ENCODE measurements at places on chromosomes 4 and X.

DNA sequence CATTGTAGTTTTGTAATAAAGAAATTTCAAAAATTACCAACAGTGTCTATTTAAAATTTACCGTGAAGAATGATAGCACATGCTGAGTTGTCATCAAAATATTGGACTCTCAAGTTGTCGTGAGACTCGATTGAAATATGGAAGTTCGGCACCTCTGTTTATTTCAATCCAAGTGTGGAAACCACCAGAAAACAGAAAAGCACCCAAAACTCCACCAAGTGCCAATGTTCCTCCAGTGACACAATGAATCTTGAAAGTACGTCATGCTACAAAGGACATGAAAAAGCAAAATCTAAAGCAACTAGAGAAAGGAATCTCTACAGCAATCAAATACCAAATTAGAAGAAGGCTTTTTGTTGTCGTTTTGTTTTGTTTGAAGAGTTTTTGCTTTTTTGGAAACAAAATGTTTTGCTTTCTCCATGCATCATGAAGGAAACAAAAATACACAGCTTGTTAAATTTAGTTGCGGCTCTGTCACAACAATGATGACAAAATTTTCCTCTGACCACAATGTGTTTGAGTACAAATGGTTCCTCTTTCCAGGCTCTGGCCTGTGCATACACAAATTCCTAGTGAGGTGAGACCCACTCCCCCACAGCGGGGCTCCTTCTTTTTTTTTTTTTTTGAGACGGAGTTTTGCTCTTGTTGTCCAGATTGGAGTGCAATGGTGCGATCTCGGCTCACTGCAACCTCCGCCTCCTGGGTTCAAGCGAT, 9.6 kb upstream of the IL13RA1 start:
- DNase-seq: no peak

- no peak for DNase-seq
Observed at GRCh38 chrX:23052324-23052723, 52.6 kb downstream of the DDX53 start.

GRCh38 chr4:10773656-10774055, 89.1 kb upstream of the CLNK start:
- no peak for DNase-seq

GRCh38 chrX:148960060-148960459, 459.6 kb downstream of the AFF2 start:
- DNase-seq: no peak

DNA sequence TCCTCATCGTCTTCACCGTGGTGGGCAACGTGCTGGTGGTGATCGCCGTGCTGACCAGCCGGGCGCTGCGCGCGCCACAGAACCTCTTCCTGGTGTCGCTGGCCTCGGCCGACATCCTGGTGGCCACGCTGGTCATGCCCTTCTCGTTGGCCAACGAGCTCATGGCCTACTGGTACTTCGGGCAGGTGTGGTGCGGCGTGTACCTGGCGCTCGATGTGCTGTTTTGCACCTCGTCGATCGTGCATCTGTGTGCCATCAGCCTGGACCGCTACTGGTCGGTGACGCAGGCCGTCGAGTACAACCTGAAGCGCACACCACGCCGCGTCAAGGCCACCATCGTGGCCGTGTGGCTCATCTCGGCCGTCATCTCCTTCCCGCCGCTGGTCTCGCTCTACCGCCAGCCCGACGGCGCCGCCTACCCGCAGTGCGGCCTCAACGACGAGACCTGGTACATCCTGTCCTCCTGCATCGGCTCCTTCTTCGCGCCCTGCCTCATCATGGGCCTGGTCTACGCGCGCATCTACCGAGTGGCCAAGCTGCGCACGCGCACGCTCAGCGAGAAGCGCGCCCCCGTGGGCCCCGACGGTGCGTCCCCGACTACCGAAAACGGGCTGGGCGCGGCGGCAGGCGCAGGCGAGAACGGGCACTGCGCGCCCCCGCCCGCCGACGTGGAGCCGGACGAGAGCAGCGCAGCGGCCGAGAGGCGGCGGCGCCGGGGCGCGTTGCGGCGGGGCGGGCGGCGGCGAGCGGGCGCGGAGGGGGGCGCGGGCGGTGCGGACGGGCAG, 792 bp downstream of the ADRA2C start:
- DNase-seq: no peak

DNA sequence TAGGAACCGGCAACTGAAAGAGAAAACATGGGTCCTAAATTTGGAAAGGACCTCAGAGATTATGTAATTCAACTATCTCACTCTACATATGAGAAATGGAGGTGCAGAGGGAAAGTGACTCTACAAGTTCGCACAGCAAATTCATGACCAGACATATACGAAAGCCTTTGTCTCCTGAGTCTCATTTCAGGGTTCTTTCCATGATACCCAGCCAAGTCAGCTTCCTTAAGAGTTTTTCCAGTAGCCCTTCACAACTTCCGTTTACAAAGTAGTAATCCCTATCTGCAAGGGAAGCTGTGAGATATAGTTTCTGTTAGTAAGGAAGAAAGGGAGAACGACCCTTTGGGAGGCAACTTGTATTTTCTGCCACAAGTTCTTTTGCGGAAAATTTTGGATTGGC, 110.6 kb downstream of the TEX13A start:
- DNase-seq: no peak

GRCh38 chr4:102091656-102092055, 253.6 kb downstream of the SLC39A8 start:
- DNase-seq: no peak

- DNase-seq: no peak
Observed at GRCh38 chrX:38342853-38343778, 9.3 kb upstream of the OTC start.

DNA sequence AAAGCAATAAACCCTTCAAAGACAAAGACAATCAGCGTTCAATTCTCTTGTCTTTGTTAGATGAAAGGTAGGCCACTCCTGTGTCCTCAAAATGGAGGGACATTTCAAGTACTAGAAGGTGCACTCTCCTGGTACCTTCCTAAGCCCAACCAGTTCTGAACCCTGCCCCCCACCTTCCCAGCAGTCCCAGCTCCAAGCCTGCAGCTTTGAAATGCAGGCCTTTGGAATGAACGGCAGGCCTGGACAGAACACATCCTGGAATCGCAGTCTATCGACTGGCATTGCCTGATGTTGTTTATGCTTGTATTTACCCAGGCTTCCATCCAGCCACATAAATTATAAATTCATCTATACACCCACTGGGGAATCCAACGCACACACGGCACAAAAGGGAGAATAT, 47.4 kb downstream of the RASGEF1B start:
- no peak for DNase-seq

- no peak for DNase-seq
Observed at GRCh38 chr4:144451766-144452450, 194.0 kb upstream of the HHIP start.

DNA sequence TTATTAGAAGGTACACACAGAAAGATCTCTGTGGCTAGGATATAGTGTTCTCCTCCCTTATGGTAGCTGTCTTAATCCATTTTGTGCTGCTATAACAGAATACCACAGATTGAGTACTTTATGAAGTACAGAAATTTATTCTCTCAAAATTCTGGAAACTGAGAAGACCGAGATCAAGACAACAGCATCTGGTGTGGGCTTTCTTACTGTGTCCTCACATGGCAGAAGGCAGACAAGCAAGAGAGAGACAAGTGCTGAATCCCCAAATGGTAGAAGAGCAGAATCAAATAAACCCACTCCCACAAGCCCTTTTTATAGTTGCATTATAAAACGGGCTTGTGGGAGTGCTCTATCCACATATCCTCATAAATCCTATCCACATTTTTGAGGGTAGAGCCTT, 373.1 kb downstream of the GABRG1 start:
- DNase-seq: no peak

- no peak for DNase-seq
Observed at GRCh38 chrX:131985526-131986049, 37.5 kb upstream of the STK26 start.

DNA sequence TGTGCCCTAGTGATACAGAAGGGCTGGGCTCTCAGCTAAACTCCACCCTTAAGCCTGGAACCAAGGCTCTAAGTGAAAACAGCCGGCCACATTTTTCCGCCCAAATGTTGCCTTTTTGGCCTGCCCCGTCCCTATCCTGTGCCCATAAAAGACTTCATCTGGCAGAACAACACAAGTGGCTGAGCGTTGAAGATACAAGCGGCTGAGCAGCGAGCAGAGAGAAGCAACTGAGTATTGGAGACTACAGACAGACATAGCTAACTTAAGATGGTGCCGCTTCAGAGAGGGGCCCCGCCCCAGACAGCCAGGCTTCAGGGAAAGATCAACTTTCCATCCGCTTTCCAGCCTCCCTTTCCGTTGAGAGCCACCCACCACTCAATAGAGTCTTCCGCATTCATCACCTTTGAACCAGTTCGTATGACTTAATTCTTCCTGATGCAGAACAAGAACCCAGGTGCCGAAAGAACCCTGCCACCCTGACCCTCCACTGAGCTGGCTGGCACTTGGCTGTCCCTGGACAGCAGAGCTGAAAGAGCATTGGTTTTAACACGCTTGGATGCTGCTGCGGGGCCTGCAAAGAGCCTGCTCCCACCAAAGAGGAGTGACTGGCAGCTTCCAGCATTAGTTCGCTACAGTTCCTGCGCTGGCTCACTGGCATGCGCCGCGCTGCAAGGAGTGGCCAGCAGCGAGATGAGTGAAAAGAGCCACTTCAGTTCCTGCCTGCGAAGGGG, 853.2 kb upstream of the INTU start:
- DNase-seq: no peak

DNA sequence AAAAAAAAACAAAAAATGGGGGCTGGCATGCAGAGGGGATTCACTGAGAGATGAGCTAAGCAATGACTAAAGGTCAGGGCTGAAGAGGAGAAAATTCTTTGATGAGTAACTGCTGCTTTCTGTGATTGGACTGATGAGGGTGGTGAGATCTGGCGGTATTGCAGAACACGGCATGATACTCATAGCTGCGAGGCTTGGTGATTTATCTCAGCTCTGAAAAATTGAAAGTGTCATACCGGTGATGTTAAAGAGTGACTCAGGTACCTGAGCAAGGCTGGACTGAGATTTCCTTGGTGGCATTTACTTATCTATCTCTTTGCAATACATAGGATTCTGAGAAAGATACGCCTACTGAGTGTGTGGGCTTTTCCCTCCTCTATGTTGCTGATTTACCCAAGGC, 204.1 kb upstream of the DDX53 start:
- no peak for DNase-seq

- DNase-seq: no peak
Observed at GRCh38 chr4:1711055-1711570, 1.0 kb downstream of the SLBP start.

GRCh38 chr4:86640469-86640868, 46.4 kb downstream of the PTPN13 start:
- DNase-seq: no peak

DNA sequence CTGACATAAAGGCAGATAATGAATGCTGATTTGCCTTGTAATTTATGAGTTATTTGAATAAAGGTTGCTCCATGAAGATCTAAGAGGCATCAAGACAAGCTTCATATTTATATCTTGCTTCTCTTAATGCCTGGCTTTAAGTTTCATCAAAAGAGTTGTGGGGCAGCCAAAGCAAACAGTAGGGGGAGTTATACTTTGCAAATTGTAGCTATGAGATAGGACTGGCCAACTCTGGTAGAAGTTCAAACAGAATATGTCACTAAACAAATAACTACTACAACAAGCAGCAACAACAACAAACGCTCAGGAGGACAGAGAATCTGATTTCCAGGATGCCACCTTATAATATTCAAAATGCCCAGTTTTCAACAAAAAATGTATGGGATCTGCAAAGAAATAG, 69.1 kb upstream of the PLAC1 start:
- no peak for DNase-seq

DNA sequence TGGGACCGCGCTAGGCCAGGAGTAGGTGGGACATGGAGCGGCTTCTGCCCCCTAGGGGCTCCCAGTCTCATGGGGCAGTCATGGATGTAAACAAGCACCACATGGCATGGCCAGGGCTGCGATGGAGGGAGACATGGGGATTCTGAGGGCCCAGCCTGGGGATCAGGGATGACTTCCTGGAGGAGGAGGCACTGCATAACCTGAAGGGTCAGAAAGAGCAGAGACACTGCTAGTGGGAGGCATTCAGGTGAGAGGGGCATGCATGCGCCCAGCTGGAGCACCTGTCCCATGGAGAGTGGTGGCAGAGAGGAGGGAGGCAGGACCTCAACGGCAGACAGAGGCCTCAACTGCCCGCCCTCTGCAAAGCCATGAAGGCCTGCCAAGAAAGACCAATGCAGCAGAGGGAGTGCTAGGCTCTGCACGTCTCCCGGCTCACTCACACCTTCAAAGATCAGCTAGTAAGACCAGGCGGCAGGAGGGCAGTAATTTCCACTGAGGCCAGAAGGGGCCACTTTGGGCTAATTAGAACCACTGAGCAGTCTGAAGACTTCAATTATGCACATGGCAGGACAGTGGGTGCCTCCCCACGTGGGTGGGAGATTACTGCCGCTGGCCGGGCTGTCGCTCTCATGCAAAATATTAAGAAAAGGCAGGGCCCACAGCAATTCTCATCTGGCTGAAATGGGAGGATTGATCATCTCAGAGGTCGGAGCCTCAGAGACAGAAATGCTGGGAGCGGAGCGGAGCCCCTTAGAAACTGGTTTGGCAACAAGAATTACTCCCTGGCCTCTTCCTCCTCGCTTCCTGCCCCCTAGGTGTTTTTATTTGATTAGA, 69.6 kb downstream of the PPP2R2C start:
- no peak for DNase-seq

DNA sequence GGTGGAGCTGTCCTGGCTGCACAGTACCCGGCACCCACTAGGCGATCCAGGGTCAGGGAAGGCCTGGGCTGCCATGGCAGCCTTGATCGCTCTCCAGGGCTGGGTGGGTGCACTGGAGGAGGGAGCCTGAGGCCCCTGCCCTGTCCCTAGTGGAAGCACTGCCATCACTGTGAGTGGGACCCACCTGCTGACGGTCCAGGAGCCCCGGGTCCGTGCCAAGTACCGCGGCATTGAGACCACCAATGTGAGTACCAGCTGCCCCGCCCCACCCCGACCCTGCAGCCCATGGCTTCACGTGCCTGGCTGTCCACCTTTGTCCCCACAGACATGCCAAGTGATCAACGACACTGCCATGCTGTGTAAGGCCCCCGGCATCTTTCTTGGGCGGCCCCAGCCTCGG, 8.8 kb downstream of the PLXNA3 start:
- no peak for DNase-seq

GRCh38 chr4:38837849-38838248, 18.8 kb downstream of the TLR6 start:
- DNase-seq: no peak

GRCh38 chr4:2357821-2358745, 60.4 kb downstream of the ZFYVE28 start:
- no peak for DNase-seq

DNA sequence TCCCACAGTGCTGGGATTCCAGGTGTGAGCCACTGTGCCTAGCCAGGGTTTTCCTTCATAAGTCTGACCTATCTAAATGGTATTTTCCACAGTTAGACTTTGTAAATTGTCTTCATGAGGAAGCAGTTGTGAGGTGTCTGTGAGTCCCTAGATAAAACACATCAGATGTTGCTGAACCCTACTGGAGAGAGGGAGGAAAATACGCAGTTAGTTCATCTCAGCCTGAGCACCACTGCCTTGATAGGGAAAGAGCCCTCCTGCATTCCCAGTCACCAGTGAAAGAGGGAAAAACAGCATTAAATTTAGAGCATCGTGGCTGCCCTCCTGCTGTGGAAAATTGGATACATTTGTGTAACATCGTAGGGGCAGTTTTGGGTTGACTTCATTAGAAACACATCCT, 31.7 kb upstream of the CLDN34 start:
- no peak for DNase-seq
